ENCODE measurements at places on chromosomes 6 and 20. TPM values are rescaled to one million over a fixed set of nuclear protein-coding genes. Genes with fewer than 3 reads are reported as not detected.

GPR6 gene
- total RNA-seq: not detected

CLVS2 gene
- total RNA-seq: not detected

SOX18 gene
- 67.0 TPM for total RNA-seq

TFAP2D gene
- total RNA-seq: not detected

BNIP5 gene
- total RNA-seq: not detected

FAM184A gene
- 0.40 TPM for total RNA-seq

FAM110A gene
- total RNA-seq: 1.8 TPM

RCAN2 gene
- 281 TPM for total RNA-seq

- peak; percentile 85 for DNase-seq
These were observed 20.9 kb downstream of the DEF6 start for GRCh38 chr6:35318196-35319171.

GRCh38 chr6:28802417-28803336 is 121.1 kb downstream of the TRIM27 start:
- no peak for DNase-seq

DNA sequence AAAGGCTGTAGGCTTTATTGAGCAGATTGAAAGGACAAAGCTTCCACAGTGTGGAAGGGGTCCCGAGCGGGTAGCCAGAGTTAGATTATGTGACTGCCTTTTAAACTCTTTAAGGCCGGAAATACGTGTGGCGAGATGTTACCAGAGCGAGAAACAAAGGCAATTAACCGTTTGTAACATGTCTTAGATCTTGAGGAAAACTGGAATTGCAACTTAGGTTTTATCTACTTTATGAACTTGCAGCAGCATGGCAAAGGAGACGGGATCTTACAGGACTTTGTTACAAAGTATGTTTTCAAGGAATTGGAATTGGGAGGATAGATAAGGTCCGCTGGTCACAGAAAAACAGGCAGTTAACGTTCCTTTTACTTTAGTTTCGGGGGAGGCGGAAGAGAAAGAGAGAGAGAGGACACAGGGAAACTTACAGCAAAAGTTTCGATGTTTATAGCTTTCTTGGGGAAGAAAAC is 594.7 kb upstream of the ADGRB3 start:
- no peak for DNase-seq

GRCh38 chr6:96834070-96834469 is 3.2 kb downstream of the GPR63 start:
- DNase-seq: no peak

- no peak for DNase-seq
These were observed 290.9 kb upstream of the TSHZ2 start for GRCh38 chr20:52681288-52681687.

GRCh38 chr6:46221222-46221793 is 50.5 kb upstream of the ENPP5 start:
- DNase-seq: no peak

GRCh38 chr6:34982424-34982852 is 93.4 kb downstream of the ANKS1A start:
- no peak for DNase-seq

- no peak for DNase-seq
These were observed 89.4 kb upstream of the PAK5 start for GRCh38 chr20:9928281-9928737.

- DNase-seq: no peak
These were observed 53.3 kb upstream of the EYA4 start for GRCh38 chr6:133187657-133188453.

- DNase-seq: no peak
These were observed 36.0 kb downstream of the KCNK5 start for GRCh38 chr6:39193201-39193791.

- no peak for DNase-seq
These were observed 39.0 kb downstream of the SLC23A2 start for GRCh38 chr20:4962241-4962855.

DNA sequence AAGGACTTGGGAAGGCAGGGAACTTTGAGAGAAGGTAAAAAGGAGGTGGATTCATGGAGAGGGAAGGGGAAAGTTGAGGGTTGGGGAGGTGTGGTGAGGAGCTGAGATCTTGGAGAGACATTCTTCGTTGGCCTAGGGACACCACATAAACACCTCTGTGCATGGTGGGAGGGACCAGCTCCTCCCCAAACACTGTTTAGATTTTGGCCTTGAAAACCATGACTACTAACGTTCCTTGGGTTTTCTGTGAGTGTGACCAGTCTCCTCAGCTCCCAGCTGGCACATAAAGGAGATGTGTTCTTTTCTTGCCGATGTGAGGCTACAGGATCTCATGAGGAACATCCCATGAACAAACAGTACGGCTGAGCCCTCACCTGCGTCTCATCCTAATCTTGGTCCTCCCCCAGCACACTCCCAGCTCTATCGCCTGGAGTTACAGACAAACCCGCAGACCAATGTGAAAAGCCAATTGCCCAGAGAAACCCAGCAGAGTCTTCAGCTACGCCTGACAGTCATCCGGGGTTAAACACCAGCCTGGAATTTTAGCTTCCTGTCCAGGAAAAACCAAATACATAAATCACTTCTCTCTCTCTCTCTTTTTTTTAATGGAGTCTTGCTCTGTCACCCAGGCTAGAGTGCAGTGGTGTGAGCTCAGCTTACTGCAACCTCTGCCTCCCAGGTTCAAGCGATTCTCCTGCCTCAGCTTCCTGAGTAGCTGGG is 22.0 kb upstream of the DDR1 start:
- no peak for DNase-seq

DNA sequence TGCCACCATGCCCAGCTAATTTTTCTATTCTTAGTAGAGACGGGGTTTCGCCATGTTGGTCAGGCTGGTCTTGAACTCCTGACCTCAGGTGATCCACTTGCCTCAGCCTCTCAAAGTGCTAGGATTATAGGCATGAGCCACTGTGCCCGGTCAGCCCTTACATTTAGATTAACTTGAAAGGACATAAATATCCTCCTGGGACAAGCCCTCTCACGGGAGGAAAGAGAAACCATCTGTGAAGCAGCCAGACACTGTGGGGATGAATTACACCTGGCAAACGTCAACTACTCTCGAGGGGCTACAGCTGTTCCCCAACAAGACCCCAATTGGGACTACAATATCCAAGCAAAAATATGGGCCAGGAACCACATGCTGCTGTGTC is 32.7 kb upstream of the SAMHD1 start:
- no peak for DNase-seq

GRCh38 chr6:33481192-33481591 is 26.8 kb downstream of the ZBTB9 start:
- no peak for DNase-seq

DNA sequence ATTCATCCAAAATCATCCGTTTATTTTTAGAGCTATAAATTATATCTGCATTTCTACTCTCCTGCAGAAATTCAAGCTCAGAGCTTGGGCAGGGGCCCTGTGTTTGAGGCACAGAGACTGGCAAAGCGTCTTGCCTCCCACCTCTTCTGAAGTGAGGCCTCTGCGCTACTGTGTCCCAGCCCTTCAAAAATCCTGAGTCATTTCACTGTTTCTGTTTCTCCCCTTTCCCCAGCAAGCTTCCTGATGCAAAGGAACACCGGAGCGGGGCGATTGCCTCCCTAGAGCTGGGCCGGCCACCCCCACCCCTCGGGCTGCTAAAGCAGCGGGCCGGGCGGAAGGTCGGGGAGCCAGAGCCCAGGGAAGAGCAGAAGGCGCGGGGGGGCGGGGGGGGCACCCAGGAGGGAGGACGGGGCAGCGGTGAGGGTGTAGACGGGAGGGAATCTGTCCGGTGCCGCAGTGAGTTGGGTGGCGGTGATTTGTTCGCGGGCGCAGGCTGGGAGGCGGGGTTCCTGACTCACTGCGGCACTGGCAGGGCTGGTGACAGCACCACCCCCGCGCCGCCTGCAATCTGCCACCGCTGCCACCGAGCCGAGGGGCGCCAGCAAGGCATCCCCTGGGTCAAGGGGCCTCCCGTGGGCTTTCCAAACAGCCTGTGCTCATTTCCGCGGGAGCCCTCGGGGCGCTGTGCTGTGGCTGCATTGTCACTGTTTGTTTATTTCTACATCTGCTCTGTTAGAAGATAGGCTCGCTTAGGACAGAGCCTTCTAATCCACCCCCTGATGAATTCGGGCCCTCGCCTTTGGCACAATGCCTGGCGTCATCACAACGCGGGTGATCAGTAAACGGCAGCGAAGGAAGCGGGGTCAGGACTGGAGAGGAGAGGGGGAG is 46.5 kb upstream of the SNAP25 start:
- DNase-seq: no peak

GRCh38 chr6:19795211-19795610 is 42.0 kb upstream of the ID4 start:
- DNase-seq: no peak

- DNase-seq: no peak
These were observed 10.1 kb downstream of the MAP3K5 start for GRCh38 chr6:136782021-136782770.

DNA sequence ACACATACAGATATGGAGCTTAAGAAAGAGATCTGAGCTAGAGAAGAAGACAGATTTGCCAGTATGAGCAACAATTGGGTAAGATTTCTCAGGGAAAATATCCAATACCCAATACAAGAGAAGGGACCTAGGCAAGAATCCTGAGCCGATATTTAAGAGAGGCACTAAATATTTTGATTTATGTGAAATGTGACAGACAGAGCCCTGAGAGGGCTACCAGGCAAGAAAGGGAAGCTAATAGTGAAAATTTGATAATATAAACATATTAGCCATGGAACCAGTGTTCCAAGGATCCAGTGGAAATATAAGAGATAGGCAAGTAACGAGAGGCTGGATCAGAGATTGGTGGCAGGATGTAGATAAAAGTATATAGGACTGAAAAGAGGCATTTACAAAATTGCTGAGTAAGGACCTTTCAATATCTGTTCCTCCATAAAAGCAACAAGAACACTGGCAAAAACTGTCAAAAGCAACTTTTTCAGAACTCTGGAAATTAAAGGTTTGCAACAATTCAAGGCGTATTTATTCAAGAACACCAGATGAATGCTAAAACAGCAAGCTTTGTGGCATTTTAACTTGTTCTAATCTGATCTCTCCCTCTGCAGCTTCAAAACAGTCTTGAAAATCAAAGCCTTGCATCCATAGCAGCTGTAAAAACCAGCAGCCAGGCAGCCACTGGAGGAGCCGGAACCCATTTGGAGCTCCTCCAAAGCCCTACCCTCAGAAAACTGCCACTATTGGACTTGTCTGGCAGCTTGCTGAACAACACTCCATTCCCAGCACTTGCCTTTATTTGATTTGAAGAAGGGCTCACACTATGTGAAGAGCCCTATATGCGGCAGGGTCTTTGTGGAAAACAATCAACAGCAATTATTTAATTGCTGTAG is 58.8 kb downstream of the REV3L start:
- DNase-seq: no peak

DNA sequence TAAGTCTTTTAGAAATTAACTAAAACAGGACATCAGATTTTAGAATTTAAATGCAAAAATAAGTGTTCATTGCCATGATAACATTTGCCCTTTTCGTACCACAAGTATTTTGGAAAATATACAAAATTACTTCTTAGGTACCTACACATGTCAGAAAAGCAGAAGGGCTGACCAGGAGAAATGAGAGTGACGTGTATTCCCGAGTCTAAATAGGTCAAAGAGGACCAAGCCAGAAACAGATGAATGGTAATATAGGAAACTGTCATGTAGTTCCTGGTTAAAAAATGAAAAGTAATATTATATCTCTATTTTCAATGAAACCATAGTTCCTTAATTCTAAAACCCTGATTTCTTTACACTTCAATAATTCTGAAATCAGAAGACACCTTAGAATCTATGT is 126.2 kb downstream of the IPCEF1 start:
- DNase-seq: no peak

- no peak for DNase-seq
These were observed 449.8 kb upstream of the RNF217 start for GRCh38 chr6:124512431-124512830.

DNA sequence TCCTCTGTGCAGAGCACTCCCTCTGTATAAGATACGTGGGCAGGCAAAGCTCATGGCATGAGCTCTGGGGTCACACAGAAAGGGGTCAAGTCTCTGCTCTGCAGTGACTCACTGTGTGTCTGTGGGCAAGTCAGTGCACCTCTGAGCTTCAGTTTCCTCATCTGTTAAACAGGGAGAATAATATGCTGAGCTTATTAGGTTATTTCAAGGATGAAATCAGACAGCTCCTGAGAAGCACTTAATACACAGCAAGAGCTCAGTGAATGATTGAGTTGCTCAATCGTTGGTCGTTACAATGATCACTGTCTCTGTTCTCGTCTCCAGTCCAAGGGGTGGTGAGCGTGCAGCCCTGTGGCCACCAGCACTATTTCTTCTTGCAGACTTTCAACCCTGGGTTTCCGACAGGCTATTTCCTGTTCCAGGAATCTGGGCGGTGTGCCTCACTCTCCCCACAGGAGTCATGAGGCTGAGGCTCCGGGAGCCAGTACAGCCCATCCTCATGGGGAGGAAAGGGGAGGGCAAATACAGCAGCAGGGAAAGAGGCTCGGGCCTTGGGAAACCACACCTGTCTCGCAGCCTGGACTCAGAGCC is 28.9 kb downstream of the KIAA1755 start:
- DNase-seq: no peak

DNA sequence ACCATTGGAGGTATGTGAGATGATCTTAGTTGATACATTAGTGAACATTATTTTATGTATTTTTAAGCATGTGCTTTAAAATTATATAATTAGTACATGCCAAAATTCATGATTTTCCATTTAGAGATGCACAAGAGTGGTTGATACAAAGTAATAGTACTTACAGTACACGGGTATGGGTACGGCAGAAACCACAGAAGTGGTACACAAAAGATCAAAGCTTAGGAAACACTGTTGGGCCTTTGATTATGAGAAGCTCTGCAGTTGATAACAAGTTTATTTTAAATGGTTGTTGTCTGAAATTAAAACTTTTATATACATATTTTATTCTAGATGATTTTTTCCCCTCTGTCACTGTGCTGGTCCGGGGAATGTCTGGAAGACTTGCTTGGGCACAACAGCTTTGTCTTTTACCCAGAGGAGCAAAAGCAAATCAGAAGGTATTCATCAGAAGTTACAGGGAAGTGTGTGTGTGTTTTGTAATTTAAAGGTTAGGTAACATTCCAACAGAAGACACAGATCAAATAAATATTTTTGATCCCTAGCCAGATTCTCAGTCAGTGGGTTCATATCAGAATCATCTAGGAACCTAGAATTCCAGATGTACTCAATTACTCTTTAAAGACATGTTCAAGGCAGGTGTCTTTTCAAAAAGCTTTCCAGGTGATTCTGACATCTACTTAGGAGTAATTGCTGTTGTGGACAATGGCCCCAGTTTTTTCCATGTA is 32.5 kb upstream of the ADIG start:
- DNase-seq: no peak

- no peak for DNase-seq
These were observed 308.3 kb downstream of the CDH4 start for GRCh38 chr20:61560361-61560853.

DNA sequence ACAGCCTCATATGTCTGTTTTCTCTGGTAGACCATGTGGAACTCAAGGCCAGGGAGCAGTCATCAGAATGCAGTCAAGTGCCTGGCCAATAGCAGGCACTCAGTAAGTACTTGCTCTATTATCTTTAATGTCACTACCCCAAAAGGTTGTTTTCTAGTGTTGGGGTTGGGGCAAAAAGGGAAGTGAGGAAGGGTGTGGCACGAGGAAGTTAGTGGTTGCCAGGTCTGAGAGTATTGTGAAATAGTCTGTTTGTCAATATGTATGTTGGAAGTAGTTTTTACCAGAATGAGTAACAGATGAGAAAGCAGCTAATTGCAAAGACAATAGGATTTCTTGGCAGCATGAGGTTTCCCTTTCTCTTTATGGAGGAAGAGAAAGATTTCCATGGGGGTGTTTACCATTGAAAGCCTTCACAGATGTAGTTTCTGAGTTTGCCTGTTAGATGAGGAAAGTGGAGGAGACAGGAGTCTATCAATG is 59.5 kb upstream of the ARMH2 start:
- DNase-seq: no peak
